ENCODE measurements at places on chromosomes 5 and 9.

DNA sequence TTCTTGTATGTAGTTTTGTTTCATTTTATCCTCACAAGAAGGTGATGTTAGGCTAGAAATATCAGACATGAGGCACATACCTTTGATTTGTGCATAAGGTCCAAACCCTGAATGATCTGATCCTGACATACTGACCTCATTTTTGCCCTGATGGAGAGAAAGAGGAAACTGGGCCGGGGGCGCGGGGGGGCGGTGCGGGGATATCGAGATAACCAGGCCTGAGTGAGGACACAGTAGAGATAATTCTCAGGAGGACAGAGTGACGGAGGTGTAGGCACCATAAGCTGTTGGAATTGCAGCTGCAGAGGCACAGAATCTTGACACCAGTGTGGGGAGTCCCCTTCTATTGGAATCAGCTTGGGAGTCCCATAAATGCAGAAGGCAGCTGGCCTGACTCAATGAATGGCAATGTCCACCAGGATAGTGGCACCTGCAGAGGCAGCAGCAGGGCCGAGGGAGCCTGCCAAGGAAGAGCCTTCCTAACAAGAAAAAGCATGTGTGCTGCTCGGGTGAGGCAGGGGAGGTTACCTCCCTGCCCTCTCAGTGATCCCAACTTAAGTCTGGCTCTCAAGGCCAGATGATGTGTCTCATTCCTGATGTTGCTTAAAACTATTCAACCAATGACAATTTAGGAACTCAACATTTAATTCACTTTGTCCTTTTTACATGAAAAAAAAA, 234.3 kb upstream of the MSX2 start:
- DNase-seq: peak; percentile 1

DNA sequence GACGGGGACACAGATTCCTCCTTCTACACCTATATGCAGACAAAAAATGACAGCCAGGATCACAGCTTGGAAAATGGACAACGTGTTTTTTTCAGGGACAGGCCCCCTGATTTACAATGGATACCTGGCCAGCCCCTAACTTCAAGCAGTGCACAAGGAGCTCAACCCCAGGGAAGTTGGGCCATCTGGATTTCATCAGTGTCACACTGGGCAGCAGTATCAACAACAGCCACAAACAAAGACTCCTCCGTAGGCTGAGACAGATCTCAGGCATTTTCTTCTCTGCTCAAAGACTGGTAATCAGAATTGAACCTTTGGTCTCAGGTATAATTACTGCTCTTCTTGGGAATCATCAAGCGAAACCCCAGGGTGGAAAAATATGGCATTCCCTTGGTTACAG, 374.0 kb downstream of the ZNF608 start:
- DNase-seq: no peak

GRCh38 chr5:74017786-74018211, 391.8 kb downstream of the ARHGEF28 start:
- DNase-seq: peak; percentile 76

DNA sequence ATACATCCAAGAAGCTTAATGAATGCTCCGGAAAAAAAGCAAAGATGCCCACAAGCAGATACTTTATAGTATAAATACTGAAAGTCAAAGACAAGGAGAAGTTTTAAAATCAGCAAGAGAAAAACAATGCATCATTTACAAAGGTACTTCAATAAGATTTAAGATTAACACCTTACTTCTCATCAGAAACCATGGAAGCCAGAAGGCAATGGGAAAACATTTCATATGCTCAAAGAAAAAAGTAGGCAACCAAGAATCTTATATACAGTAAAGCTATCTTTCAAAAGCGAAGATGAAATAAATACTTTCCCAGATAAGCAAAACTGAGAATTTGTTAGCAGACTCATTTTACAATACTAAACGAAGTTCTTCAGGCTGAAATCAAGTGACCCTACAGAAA, 51.1 kb downstream of the ABHD17B start:
- no peak for DNase-seq

DNA sequence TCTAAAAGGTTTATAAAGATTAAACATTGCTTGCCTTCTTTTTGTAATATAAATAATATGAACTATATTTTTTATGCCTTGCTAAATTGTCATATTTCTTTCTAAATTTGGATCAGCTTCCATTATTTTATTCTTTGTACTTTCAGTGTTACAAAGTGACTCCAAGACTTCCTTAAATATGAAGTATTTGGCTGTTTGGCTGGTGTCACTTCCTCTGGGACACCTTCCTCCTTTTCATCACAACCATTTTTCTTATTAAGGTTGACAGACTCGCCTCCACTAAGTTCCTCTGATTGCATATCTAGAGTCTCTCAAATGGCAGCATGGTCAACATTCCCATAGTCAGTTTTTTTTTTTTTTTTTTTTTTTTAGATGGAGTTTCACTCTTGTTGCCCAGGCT, 73.8 kb upstream of the SLC1A1 start:
- DNase-seq: no peak

GRCh38 chr5:151196556-151197290, 27.2 kb downstream of the CCDC69 start:
- DNase-seq: no peak

DNA sequence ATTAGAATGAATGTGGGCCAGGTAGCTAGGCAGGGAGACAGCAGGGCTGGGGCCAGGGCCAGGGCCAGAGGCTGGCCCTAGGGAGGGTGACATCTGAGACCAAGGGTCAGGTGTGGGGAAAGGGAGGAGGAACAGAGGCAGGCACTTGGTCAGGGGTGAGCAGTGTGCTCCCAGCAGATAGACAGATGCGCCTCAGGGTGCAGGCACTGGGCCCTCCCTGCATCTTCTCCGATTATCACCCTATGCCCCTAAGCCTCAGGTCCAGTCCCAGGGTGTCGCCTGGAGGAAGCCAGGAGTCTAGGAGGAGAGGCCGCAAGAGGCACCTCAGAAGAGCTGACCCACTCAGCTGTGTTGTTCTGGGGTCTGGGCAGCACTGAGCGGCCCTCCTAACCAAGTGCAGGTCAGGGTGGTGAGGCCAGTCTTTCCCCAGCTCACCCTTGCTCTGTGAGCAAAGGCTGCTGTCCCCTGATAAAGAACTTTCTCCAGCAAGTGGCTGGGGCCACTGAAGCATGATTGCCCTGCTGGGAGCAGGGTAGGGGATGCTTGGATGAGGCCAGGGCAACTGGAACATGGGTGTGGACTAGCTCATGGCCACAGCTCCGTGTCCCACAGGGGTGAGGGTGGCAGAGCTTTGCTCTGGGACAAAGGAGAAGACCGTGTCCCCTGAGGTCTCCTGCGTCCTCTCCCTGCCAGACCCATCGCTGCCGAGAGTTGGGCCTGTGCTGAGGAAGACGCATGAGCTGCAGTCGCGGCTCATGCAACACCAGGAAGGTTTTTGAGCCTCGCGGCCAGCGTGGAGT, 2.1 kb upstream of the RASGEF1C start:
- DNase-seq: no peak

- DNase-seq: no peak
These were observed 37.5 kb upstream of the SUSD3 start for GRCh38 chr9:93020771-93021670.

- no peak for DNase-seq
These were observed 194.0 kb downstream of the SEMA6A start for GRCh38 chr5:116380621-116381020.

DNA sequence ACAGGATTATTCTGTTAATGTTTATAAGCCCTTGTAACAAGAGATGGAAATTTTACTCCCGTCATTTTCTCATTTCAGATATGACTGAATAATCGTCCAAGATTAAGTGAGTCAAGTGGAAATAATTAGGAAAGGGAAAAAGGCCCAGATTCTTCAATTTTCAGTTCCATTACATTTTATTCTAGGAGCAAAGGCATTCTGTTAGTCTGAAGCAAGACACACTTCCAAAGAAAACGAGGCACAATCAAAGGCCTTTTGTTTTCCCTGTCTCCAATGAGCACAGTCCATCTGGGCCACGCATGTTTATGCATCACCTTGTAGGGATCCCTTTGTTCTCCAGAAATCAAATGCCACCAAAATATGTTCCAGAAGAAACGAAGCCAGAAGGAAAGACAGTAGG, 382.9 kb upstream of the RFX3 start:
- peak; percentile 12 for DNase-seq

GRCh38 chr5:33317271-33317670, 123.5 kb upstream of the TARS1 start:
- no peak for DNase-seq

- DNase-seq: no peak
These were observed 32.0 kb upstream of the ADAM19 start for GRCh38 chr5:157607371-157608161.

- peak; percentile 91 for DNase-seq
These were observed 2.2 kb downstream of the ST6GALNAC6 start for GRCh38 chr9:127897193-127897692.

DNA sequence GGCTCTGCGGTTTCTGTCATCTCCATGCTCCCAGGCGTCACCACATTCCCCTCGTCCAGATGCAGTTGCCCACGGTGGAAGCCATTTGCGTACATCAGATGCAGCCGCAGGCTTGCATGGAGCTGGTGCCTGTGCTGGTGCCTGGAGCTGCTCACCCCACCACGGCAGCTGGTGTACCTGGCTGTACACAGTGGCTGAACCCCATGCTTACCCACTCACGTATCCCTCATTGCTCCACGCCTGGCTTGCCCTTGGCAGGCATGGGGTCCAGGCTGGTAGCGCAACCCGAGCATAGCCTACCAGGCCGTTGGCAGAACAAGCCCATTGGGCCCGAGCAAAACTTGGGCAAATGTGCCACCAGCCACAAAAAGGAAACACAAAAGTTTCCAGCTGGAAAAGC, 159.5 kb downstream of the GHR start:
- no peak for DNase-seq

- DNase-seq: peak; percentile 79
These were observed 32.2 kb downstream of the ZNF131 start for GRCh38 chr5:43152946-43153345.

DNA sequence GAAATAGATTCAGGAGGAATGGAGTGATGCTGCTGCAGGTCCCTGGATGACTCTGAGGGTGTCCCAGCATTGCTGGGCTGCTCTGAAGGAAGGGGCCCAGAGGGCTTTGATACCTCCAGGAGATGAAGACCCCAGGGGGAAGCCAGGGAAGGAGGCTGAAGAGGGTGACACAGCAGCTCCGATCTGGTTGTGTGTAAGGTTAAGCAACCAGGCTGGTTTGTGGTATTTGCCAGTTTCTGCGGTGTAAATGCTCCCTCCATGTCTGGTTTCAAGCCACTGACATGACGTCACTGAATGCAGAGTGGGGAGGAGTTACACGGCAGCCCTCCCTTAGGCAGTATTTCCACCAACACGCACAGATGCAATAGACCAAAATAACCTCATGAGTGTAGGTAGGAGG, 40.0 kb upstream of the ORM1 start:
- peak; percentile 86 for DNase-seq

DNA sequence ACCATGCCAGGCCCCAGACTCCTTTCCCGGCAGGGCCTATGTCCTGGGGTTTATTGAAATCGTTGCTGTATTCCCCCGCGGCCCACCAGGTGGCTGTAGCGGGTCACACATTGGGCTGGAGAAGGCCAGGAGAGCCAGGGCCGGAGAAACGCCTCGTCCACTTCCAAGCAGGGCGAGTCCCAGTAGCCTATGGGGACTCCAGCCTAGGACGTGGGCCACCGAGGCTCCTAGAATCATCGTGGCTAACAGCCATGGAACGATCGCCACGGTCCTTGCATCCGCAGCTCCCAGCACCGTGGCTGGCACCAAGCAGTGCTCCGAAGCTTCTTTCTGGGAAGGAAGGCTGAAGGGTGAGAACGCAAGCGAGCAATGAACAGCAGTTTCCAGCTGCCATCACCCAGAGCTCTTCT, 87.7 kb downstream of the ENTREP1 start:
- peak; percentile 93 for DNase-seq

GRCh38 chr5:159317849-159318248, 12.4 kb downstream of the IL12B start:
- DNase-seq: no peak
